ENCODE measurements at places on chromosomes 5 and 9.
A peak's percentile ranks its signal among the peaks of the same experiment; 100 is the strongest.

- DNase-seq, result no peak
Observed at GRCh38 chr9:137075275-137075775, 2.0 kb upstream of the UAP1L1 start.

GRCh38 chr5:153080940-153081339 is 409.5 kb upstream of the GRIA1 start:
- no peak for DNase-seq

GRCh38 chr5:20972419-20972925 is 984.5 kb upstream of the CDH18 start:
- DNase-seq, result peak; percentile 84

- no peak for DNase-seq
Observed at GRCh38 chr5:17229313-17229712, 11.9 kb downstream of the BASP1 start.

- DNase-seq, result no peak
Observed at GRCh38 chr5:87438231-87438630, 25.5 kb upstream of the CCNH start.

GRCh38 chr5:136147632-136148031 is 15.0 kb downstream of the SMAD5 start:
- DNase-seq, result no peak

DNA sequence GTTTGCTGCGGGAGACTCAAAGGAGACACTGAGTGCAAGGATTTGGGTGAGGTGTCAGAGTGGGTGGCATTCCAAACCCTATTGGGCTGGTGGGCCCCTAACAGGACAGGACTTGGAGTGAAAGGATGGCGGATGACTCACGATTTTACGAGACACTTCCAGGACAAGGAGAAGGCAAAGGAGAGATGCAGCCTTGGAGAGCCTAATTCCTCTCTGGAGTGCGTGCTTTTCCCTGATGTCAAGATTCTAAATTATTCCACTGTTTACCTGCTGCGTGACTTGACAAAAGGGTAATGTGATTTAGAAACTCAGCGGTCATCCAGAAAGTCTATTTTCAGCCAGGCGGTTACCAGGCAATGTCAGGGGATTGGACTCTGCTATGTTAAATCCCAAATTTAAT is 41.6 kb upstream of the CD180 start:
- DNase-seq, result no peak

DNA sequence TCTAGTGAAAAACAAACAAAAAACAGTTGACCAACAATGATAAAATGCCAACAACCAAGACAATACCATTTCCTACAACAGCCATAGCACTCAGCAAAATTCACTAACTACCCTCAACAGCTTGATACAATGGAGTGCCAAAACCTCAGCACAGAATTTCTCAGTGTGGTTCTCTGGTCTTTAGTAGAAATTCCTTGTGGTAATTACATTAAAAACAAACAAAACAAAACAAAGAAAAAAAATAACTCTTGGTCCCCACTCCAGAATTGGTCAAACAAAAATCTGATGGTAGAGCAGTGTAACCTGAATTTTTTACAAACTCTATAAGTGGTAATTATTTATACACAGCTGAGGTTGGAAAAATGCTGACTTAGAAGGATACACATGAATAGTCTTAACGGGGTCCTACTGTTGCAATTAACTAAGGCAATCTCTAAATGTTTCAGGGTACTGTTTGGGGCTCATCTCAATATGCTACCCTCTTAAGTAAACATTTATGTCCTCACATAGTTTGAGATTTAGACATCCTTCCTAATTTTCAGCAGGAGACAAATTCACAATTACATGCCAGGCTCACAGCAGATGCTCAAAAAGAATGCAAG is 13.8 kb downstream of the CSNK1A1 start:
- DNase-seq, result no peak

DNA sequence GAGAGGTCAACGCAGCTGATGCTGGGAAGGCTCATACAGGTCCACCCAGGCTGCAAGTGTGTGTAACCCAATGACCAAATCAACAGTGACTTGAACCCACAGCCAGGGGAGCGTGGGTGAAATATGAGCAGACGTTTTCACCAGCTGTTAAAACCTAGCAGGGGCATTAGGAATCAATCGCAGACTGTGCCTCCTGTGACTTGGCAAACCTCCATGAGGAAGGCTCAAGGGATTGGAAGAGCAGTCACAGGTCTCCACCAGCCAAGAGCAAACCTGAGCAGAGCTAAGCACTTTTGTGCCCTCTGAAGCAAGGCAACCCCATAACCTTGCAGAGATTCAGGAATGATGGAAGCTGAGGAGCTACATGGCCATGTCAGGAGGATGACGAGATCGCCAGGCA is 25.5 kb downstream of the INSYN2B start:
- no peak for DNase-seq

GRCh38 chr5:141382469-141383294 is at the start of gene PCDHGA7:
PCDHGA7 (plus strand) TSS chr5:141382742; CDS start chr5:141382900, 158 bp downstream.
- DNase-seq, result peak; percentile 63

- no peak for DNase-seq
Observed at GRCh38 chr5:138115254-138115653, 24.0 kb downstream of the NME5 start.

- DNase-seq, result no peak
Observed at GRCh38 chr5:14405267-14405666, 176.3 kb upstream of the OTULINL start.

DNA sequence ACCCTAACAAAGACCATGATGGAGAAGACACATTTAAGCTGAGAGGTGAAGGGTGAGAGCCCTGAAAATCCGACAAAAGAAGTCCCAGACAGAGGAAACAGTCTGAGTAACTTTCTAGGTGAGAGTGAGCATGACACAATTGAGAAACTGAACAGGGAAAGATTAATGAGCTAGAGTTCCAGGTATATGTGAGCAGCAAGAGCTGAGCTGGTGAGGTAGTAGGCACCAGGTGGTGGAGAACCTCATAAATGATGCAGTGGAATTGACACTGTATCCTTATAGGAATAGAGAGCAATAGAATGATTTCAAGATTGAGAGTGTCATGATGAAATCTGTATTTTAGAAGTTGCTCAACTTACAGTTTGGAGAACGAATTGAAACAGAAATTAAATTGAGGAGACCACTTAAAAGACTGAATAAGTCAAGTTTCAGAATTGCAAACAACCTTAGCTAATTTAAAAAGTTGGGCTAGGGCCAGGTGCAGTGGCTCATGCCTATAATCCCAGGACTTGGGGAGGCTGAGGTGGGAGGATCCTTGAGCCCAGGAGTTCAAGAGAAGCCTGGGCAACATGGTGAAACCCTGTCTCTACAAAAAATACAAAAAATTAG is 89.8 kb downstream of the NREP start:
- no peak for DNase-seq

GRCh38 chr9:108746864-108747263 is 108.9 kb downstream of the ACTL7B start:
- no peak for DNase-seq

GRCh38 chr5:116765441-116765840 is 190.8 kb upstream of the SEMA6A start:
- DNase-seq, result no peak

GRCh38 chr9:83794051-83794450 is 23.5 kb downstream of the GKAP1 start:
- DNase-seq, result no peak

DNA sequence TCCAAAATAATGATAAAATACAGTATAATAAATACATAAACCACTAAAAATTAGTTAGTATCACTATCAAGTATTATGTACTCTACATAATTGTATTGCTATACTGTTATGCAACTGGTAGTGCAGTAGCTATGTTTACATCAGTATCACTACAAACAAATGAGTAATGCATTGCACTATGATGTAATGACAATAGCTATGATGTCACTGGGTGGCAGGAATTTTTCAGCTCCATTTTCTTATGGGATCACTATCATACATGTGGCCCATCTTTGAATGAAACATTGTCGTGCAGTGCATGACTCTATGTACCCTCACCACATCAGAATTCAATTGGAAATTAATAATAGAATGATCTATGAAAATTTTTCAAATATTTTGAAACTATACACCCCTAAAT is 201.3 kb downstream of the MPDZ start:
- no peak for DNase-seq

GRCh38 chr9:130372057-130372456 is 72.7 kb upstream of the ASS1 start:
- no peak for DNase-seq

- DNase-seq, result no peak
Observed at GRCh38 chr9:107833295-107833694, 343.7 kb upstream of the KLF4 start.

- no peak for DNase-seq
Observed at GRCh38 chr5:72938206-72938605, 17.6 kb upstream of the FCHO2 start.

DNA sequence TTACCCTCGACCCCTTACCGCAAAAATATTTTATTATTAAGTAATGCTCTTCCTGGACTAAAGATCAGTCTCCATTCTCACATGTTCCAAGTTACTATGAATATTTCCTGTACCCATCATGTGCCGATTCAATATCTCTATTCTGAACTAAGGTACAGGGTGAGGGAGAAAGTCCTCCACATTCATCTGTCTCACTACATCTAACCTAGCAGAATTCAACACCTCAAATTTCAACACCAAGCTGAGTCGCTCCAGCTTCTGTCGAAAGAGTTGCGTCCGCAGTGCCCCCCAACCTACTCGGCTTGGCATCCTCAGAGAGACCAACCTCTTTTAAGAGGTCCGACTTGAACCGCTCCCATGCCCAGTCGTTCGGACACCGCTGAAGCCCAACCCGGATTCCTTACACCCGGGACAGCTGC is 1.0 kb downstream of the CERT1 start:
- DNase-seq, result peak; percentile 50

GRCh38 chr5:168786147-168786546 is 207.0 kb upstream of the PANK3 start:
- peak; percentile 44 for DNase-seq

- DNase-seq, result no peak
Observed at GRCh38 chr5:143755966-143756365, 56.0 kb upstream of the HMHB1 start.

GRCh38 chr5:173764332-173765028 is 123.7 kb upstream of the CPEB4 start:
- peak; percentile 94 for DNase-seq

- DNase-seq, result no peak
Observed at GRCh38 chr9:84701801-84702200, 32.3 kb downstream of the NTRK2 start.

DNA sequence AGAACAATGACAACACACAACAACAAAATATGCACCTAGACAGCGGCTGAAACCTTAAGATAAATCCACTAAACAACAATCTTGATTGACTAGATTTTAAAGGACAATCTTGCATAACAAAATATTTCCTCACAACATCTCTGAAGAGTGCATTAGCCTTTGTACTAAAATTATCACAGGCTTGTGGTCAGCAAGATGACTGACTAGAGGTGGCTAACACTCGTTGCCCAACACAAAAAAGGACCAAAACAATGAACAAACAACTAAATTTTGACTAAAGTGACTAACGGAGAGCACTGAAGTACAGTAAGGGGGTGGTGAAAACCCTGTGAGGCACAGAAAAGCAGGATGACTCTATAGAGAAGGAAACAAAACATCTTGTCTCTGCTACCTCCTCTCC is 183.9 kb downstream of the BRINP1 start:
- DNase-seq, result no peak

DNA sequence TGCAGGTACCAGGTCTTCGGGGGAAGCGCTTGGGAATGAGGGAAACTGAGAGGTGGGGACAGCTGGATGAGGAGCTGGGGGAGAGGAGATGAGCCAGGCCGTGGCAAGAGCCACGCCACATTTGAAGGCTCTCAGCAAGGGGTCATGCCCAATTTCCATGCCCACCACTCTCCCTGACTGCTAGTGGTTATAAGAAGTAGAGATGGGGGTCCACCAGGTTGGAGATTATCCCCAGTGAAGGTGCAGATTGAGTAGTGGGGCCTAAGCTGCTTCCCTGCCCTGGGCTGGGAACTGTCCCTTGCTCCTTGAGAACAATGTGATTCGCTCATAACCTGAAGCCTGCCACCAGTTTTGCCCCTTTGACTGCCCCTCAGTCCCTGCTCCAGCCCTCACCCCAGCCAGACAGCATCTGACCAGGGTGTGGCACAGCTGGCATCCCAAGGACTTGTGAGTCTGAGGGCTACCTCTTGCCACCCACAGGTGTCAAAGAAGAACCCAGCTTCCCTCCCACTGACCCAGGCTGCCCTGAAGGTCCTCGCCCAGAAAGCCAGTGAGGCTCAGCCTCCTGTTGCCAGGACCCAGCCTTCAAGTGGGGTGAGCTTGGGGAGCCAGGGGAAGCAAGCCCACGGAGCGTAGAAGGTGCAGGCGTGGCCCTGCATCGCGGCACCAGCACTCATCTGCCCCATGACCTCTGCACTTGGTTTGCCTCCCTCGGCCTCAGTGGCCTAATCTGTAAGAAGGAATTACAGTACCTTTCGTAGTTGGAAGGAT is 21.5 kb downstream of the CD74 start:
- no peak for DNase-seq

DNA sequence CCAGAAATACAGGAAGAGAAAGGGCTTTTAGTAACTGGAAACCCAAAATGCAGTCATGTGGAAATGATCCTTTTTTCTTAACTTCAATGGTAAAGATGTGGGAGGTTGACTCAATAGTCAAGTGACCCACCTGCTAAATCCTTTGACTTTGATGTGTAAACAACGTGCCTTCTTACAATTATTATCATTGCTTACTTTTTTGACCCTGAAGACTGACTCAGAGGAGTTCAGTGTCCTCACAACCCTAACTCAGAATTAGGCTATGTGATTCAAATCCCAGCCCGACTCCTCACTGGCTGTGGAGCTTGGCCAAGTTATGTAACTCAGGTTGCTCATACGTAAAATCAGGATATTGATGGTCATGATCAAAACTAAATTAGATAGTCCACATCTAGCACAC is 27.9 kb downstream of the ANXA1 start:
- peak; percentile 79 for DNase-seq

DNA sequence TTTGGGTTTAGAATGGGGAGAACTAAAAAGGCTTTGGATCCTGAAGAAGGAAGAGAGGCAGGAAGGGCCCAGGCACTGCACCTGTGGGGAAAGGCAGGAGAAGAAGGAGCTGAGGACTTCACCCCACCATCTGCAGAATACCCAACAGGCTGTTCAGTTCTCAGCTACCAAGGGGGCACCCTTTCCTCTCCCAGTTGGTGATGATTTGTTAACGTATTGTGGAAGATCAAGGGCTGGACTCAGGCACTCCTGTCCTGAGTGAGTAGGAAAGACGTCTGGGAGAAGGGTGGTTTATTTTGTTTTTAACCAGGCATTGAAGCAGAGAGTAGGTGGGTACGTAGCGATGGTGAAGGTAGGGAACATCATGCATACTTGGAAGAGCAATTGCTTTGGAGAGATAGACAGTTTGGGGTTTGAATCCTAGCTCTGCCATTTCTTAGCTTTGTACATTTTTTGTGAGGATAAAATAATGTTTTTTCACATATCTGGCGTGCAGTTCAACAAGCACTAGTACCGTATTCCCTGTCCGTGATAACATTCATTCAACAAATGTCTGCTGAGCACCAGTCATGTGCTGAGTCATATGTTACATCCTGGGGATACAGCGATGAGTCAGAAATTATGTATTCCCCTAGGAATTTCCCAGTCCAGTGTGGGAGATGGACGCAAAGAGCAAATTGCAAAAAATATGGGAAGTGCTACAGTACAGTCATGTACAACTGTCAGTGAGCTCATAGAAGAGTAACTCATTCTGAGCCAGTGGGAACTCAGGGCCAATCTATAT is 2.1 kb downstream of the MSANTD3 start:
- DNase-seq, result peak; percentile 100

Measured in HCEC 1CT (cell line).